Activated CD4-positive, alpha-beta T cell treated with anti-CD3 and anti-CD28 coated beads, Interleukin-2, amount 10 ng/mL, durations not matched to agents 24 days and 14 days (primary cell): ENCODE measurements at places on chromosomes 1 and 21.

DNA sequence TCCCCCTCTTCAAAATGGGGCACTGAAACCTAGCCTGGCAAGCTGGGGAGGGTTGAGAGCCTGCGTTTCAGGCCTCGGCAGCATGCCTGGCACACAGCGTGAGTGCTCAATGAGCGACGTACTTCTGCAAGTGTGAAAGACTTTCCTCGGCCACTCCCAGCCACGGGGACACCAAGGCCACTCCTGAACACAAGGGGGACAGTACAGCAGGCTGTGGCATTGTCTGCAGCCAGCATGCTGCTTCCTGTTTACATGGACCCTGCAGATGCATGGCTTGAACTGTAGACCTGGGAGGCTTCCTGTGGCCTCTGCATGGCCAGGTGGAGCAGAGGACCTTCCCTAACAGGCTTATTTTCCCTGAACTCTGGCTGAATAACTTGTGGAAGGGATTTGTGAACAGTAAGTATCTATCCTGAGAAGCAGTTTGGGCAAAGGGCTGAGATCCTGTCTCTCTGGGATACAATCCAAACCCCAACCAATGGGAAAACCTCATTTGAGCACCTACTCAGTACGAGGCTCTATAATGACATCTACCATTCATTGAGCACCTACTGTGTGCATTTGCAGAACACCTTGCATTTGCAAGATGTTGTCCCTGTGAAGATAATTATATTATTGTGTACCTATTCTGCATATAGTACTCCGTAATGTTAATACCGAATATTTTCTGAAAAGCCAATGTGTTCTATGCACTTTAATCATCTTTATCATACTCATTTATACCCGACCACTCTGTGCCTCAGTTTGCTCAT lies 9.9 kb upstream of the HSPG2 start:
- no peak for DNase-seq

DNA sequence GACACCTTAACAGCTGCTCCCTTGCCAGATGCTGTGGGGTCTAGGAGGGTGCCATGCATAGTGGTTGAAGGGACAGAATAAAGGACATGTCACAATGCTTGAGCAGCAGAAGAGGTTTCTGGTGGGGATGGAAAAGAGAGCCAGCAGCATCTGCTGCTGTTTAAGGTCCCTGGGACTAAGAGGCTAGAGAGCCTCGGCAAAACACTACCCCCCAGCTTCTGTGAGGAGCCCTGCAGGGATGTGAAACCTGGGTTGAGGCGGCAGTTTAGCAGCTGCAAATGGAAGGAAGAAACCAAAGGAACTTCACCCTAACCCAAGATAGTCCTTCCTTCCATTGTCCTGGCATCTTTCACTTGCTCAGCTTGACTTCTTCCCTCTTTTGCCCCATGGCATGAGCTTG lies 39.4 kb downstream of the PLXNA2 start:
- no peak for DNase-seq

DNA sequence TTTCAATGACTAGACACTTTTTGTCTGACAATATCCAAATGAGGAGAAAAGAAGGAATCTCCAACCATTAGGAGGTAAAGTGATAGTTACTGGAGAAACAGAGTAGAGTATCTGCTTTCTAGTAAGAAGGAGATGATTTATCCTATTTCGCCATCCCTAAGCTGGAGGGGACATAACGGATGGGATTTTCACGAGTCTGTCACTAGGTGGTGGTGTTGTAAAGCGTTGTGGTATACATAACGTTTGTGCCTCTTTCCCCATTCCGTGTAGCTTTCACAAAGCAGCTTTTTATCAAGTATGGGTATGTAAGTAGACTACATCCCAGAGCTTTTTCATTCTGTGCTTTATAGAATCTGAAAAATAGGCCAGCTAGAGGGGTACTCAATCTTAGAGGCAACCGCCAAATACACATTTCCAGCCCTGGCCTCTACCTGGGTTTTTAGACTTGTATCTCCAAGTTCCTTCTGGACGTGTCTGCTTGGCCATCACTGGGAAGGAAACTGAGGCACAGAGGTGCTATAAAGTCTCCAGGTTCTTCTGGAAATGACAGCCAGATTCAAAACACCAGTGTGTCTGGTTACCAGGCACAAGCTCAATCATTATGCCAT lies 33.3 kb upstream of the FAM3B start:
- DNase-seq: peak; percentile 87

GRCh38 chr21:25456672-25457071 lies 150.6 kb downstream of the MRPL39 start:
- peak; percentile 78 for DNase-seq
